ENCODE measurements at places on chromosomes 13 and 19.

DNA sequence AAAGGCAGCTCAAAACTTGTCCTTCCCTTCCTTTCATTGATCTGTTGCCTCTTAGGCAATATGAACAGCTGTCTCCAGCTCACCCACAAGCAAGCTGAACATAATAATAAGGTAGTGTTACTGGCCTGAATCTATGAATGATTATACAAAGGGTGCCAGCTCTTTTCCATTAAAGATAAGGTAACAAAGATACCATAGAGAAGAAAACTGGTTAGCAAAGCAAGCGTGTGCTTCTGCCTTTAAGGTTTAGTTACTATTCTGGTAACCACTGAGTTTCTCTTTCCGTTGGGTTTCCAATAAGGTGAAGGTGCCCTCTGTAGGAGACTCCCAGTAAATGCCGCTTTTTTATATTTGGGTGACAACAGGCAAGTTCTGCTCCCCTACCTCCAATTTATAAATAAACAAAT, 12.1 kb upstream of the DACH1 start:
- no peaks in the 10 kb centered on the region for H3K27me3 ChIP-seq
- no peak overlapping the region for H3K27ac ChIP-seq
- H3K4me3 ChIP-seq, result no peak overlapping the region
- no peaks in the 10 kb centered on the region for H3K4me1 ChIP-seq
- DNase-seq, result no peak

GRCh38 chr13:55615081-55615480, 1525.6 kb upstream of the PRR20A start:
- DNase-seq, result no peak
- H3K27me3 ChIP-seq, result no peaks in the 10 kb centered on the region
- H3K36me3 ChIP-seq, result no peaks in the 10 kb centered on the region
- H3K27ac ChIP-seq, result no peak overlapping the region
- no peaks in the 10 kb centered on the region for H3K4me1 ChIP-seq

- no peaks in the 10 kb centered on the region for H3K36me3 ChIP-seq
- no peak for DNase-seq
- H3K27me3 ChIP-seq, result no peaks in the 10 kb centered on the region
- H3K4me3 ChIP-seq, result no peak overlapping the region
Measured at GRCh38 chr19:43731846-43732245, 16.0 kb downstream of the IRGC start.

DNA sequence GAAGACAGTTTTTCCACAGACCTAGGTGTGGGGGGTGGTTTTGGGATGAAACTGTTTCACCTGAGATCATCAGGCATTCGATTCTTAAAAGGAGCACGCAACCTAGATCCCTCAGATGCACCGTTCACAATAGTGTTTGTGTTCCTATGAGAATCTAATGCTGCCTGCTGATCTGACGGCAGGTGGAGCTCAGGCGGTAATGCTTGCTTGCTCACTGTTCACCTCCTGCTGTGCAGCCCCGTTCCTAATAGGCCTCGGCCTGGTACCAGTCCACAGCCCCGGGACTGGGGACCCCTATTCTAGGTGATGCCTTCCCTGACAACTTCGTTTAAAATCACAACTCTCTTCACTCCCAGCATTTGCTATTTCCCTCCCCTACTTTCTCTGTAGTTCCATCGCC, 149.6 kb downstream of the IER2 start:
- H3K4me1 ChIP-seq, result peaks cover 5% of the 10 kb centered on the region
- no peak overlapping the region for H3K27ac ChIP-seq
- H3K4me3 ChIP-seq, result no peak overlapping the region
- no peaks in the 10 kb centered on the region for H3K36me3 ChIP-seq
- no peak for DNase-seq

- no peaks in the 10 kb centered on the region for H3K27me3 ChIP-seq
- no peak overlapping the region for H3K4me3 ChIP-seq
- no peak overlapping the region for H3K27ac ChIP-seq
- no peaks in the 10 kb centered on the region for H3K4me1 ChIP-seq
- no peak for DNase-seq
Measured at GRCh38 chr13:112252804-112253590, 123.2 kb upstream of the SPACA7 start.

DNA sequence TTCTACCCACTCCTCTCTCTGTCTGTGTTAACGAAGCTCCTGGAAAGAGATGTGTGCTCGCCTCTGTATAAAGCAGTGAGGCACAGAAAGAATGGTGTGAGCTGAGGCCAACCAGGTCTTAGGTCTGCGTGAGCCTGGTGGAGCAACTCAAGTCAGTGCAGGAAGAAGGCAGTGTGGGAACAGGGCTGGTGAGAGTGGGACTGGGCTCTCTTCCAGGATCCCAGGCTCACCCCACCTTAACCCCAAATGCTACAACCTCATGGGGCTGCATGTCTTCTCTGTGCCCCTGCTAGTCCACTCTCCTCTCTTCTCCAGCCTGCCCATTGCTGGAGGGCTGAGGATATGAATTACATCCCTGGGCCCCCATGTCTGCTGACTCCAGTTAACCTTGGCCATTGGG, 127.4 kb downstream of the DCT start:
- no peak overlapping the region for H3K27ac ChIP-seq
- no peak for DNase-seq
- no peaks in the 10 kb centered on the region for H3K27me3 ChIP-seq
- H3K36me3 ChIP-seq, result no peaks in the 10 kb centered on the region

DNA sequence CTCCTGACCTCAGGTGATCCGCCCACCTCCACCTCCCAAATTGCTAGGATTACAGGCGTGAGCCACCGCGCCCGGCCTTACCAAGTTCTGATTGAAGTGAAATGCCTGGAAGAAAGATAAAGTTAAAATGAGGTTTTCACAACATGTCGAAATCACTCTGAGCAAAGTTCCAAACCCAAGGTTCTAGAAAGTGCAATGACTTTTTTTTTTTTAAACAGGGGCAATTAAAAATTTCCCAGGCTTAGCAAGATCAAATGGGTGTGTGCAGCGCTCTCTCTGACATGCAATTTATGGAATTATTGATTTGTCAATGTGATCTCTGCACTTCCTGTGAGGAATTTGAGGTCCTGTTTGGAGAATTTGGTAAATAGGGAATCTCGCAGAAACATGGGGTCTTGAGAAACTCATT, 12.8 kb upstream of the MAP2K2 start:
- no peak for DNase-seq
- H3K27ac ChIP-seq, result no peak overlapping the region
- H3K4me3 ChIP-seq, result no peak overlapping the region
- no peaks in the 10 kb centered on the region for H3K36me3 ChIP-seq
- no peaks in the 10 kb centered on the region for H3K27me3 ChIP-seq
- no peaks in the 10 kb centered on the region for H3K4me1 ChIP-seq

GRCh38 chr19:11090997-11091702, 1.9 kb downstream of the LDLR start:
- H3K27ac ChIP-seq, result peak overlapping the region; percentile 98
- peak overlapping the region; percentile 70 for H3K4me3 ChIP-seq
- H3K4me1 ChIP-seq, result peaks cover 5% of the 10 kb centered on the region
- no peaks in the 10 kb centered on the region for H3K27me3 ChIP-seq

- no peak for DNase-seq
- no peaks in the 10 kb centered on the region for H3K27me3 ChIP-seq
- peak overlapping the region; percentile 49 for H3K27ac ChIP-seq
- H3K4me3 ChIP-seq, result no peak overlapping the region
- H3K36me3 ChIP-seq, result no peaks in the 10 kb centered on the region
Measured at GRCh38 chr13:41678848-41679247, 221.5 kb downstream of the RGCC start.

DNA sequence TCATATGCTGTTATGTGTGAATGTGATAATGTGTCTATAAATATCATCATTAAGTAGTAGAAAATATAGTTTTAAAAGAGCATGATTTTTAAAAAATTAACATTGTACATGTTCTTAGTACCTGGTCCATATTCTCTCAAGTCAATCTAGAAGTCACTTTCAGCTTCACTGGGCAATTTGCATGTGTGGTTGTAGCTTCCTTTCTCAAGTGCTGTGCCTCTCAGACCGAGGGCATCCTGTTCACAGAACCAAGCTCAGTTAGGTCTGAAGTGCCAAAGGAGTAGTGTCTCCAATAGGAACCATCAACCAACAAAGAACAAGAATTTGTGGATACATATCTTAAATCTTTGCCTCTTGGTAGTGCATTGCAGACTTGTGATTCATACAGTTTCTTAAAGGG, 541.8 kb upstream of the SLC10A2 start:
- H3K27ac ChIP-seq, result no peak overlapping the region
- H3K4me3 ChIP-seq, result no peak overlapping the region
- no peaks in the 10 kb centered on the region for H3K36me3 ChIP-seq
- H3K4me1 ChIP-seq, result no peaks in the 10 kb centered on the region

GRCh38 chr19:45113628-45114027, 20.6 kb downstream of the PPP1R37 start:
- H3K4me1 ChIP-seq, result no peaks in the 10 kb centered on the region
- H3K4me3 ChIP-seq, result no peak overlapping the region
- H3K36me3 ChIP-seq, result no peaks in the 10 kb centered on the region
- H3K27me3 ChIP-seq, result no peaks in the 10 kb centered on the region
- H3K27ac ChIP-seq, result no peak overlapping the region

GRCh38 chr13:66001140-66001539, 1229.0 kb downstream of the PCDH9 start:
- H3K27me3 ChIP-seq, result no peaks in the 10 kb centered on the region
- no peaks in the 10 kb centered on the region for H3K4me1 ChIP-seq
- no peaks in the 10 kb centered on the region for H3K36me3 ChIP-seq

- H3K4me3 ChIP-seq, result no peak overlapping the region
- H3K4me1 ChIP-seq, result no peaks in the 10 kb centered on the region
- no peak for DNase-seq
Measured at GRCh38 chr13:105552078-105552477, 983.4 kb downstream of the EFNB2 start.

DNA sequence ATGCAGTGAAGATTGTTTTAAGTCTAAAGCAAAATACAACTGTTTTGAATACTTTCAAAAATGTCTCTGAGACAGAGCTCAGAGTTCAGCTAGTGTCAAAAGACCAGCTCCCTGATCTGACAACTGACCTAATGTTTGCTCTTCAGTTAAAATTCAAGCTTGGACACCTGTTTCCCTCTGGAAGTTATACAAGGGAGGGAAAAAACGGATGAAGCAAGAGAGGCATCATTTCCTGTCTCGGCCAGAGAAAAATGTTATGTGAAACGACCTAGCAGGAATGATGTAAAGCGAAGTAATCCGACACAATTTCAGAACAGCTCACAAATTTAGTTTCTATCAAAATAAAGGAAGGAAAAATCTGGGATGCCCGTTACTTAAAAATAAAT, 59.4 kb downstream of the ZAR1L start:
- no peak overlapping the region for H3K4me3 ChIP-seq
- H3K4me1 ChIP-seq, result no peaks in the 10 kb centered on the region
- H3K27me3 ChIP-seq, result no peaks in the 10 kb centered on the region

DNA sequence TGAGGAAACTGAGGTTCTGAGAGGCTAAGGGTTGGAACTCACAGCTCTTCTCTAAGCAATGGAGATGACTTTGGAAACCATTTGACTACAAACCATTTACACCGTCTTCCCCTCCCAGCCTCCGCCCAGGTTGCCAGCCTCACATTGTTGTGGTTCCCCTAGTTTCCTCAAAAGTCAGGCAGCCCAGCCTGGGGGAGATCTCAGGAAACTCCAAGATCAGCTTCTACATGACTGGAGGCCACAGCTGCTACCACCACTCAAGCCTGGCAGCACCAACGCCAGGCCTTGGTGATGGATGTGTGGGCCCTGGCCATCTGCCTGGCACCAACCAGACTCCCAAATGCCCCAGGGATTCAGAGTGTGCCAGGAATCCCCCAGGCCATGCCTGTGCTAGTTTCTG, 207.9 kb downstream of the TSHZ3 start:
- no peak overlapping the region for H3K4me3 ChIP-seq
- no peaks in the 10 kb centered on the region for H3K36me3 ChIP-seq
- H3K27ac ChIP-seq, result no peak overlapping the region
- no peaks in the 10 kb centered on the region for H3K4me1 ChIP-seq
- no peaks in the 10 kb centered on the region for H3K27me3 ChIP-seq
